ENCODE measurements at places on chromosomes 11 and 22.

GRCh38 chr22:26894362-26894761 lies 237.0 kb downstream of the MIAT start:
- no peak for DNase-seq

DNA sequence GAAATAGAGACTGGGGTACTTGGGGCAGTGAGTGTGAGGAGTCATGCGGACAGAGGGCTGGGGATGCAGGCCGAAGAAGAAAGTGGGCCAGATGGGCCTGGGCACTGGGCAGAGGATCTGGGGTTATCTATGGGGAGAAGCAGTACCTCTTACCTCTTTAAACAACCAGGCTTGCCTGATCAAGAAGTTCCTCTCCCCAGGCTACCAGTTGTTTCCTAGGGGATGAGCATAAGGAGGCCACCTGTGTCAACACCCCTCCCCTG lies 98.4 kb upstream of the PITPNB start:
- DNase-seq, result no peak

DNA sequence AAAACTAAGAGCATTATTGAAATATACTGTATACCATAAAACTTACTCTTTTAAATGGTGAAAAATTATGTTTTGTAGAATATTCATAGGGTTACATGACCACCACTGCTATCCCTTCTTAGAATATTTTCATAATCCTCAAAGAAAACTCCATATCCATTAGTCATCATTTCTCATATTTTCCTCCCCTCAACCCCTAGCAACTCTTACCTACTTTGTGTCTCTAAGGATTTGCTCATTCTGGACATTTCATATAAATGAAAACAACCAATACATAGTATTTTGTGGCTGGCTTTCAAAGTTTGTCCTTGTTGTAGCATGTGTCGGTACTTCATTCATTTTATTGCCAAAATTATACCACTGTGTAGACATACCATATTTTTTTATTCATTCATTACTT lies 863.8 kb downstream of the KCNA4 start:
- no peak for DNase-seq

DNA sequence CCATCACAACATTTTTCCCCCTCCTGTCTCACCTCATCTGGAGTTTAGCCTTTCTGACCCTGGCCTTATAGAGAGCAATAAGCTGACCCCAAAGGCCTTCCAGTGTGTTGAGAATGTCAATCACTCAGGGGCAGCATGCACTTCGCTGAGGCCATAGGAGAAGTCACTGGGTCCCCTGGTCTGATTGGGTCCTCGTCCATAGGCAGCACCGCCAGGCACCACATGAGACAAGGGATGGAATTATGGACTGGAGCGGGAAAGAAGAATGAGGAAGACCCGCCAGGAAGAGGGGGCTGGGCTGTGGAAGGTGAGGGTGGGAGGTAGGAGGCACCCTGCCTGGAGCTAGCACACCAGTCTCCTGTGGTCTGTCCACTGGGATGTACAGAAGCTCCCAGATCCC lies 72.9 kb downstream of the DSCAML1 start:
- no peak for DNase-seq

- no peak for DNase-seq
These were observed 30.7 kb downstream of the PRR5L start for GRCh38 chr11:36326524-36327419.

DNA sequence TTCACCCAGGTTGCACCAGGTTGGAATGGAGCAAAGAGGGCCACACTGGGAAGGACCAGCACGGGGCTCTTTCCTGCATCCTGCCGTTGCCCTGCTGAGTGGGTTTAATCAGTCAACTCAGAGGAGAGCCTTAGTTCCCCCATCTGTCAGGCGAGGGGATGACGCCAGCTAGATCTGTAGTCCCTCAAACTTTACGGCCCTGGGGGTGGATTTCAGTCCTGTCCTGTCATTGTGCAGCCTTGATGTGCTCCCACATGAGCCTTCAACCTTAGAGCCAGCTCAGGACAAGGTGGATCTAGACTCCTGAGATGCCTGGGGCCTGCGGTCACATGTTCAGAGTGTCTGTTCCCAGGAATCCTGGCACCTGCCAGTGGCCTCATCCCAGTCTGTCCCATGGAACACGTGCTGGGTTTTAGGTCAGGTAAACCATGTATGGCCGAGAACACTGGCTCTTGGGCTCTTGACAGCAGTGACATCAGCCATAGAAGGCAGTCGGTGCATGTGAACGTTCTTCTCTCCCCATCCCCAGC lies 104.3 kb downstream of the BCR start:
- DNase-seq, result no peak

GRCh38 chr11:75472081-75472732 lies 39.2 kb upstream of the KLHL35 start:
- DNase-seq, result no peak

GRCh38 chr11:61129639-61130523 lies 27.6 kb downstream of the CD5 start:
- DNase-seq, result peak; percentile 100

DNA sequence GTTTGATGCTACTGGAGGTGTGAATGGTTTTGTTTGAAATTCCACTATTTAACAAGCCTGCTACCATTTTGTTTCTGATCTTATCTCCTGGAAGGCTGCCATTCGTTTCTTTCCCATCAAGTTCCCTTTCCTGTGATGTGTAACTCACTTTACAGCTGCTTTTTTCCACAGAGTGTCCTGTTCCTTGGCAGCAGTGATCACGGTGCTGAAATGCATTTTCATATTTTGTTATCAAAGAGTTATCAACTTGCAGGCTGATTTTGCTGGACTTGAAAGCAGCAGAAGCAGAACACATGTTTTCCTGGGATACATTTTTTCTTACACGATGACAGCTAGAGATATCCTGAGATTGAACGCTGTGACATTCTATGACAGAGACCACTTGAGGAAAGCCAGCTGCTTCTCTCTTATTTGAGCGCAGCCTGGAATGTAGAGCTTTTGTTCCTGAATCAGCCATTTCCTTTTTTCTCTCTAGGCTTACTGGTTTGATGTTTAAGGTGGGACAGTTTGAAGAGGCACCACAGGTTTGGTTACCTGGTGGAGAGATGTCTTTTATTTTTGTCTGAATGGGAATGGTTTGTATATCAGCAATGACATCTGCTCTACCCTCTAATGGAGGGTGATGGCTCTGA lies 34.7 kb downstream of the PRR14L start:
- DNase-seq, result no peak

DNA sequence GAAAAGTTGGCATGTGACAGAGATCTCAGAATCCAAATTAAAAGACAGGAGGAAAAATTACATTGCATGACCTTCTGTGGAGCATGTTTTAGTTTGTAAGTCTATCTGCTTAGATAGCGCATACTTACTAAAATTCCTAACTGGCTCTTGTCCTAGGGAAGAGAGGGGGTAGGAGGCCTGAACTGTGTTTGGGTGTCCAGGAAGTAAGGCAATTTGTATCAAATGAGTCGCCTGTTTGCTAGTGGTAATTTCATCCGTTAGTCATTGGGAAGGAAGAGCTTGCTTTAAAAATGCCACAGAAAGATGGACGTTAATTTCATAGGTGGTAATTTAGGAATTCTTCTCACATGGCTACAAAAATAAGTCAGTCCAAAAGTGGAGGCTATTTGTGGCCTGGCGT lies 18.5 kb downstream of the GRK3 start:
- DNase-seq, result no peak

DNA sequence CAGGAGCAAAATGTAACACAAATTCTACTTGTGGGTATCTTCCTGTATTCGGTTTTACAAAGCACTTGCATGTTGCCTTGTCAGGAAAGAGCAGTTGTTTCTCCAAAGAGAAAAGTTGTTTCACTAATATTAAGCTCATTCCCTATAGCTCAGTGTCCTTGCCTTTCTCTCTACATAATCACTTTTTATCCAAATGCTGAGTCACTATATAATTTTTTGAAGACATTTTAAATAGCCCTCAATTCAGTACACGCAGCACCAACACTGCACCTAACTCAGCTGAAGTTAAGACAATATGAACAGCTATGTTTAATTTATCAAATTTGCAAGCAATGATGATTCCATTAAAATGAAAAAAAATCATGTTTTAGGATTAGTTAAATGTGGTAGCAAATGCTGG lies 14.5 kb upstream of the MRTFA start:
- no peak for DNase-seq

DNA sequence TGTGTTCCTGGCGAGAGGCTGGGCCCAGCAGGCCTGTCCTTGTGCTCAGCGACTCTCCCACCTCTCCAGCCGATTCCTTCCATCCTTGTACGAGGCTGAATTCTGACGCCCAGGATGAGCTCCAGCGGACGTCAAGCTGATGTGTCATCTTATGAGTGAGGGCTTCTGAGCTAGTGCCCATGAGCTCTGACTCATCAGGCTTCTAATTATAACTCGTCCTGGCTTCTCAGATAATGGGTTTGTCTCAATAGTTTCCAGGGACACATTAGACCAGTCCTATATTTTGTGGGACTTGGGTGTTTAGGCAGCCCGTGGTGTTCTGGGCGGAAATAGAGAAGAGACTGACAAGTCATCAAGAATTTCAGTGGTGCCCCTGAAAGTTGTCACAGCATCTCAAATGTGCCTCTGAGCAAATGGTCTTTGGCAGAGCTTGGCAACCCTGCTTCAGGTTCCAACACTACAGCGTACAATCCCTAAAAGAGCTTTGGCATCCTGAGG lies 108.2 kb upstream of the CD44 start:
- no peak for DNase-seq

- DNase-seq, result no peak
These were observed 8.8 kb downstream of the ATP5MG start for GRCh38 chr11:118410055-118410745.

- DNase-seq, result peak; percentile 75
These were observed 632 bp downstream of the AP5B1 start for GRCh38 chr11:65779919-65780769.

DNA sequence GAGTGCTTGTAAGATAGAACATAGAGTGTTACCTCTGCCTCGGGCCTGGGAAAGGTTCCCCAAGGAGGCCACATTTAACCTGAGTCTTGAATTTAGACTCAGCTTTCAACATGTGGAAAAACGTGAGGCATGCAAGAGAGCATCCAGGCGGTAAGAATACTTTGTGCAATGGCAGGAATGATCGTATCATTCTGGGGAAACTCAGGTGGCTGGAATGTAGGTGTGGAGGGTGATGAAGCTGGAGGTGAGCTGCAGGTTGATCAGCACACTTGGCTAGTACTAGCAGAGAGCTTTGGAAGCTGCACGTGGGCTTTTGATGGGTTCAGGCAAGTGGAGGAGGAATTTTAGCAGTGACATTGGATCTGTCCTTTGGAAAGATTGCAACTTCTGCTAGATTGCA lies 270.3 kb upstream of the RAG2 start:
- no peak for DNase-seq

GRCh38 chr11:6206456-6207180 lies 1.3 kb downstream of the C11orf42 start:
- no peak for DNase-seq

GRCh38 chr11:14552089-14552488 lies 31.9 kb upstream of the PSMA1 start:
- no peak for DNase-seq

- DNase-seq, result no peak
These were observed 145.2 kb upstream of the TEAD1 start for GRCh38 chr11:12529041-12529440.

Measured in D721Med (cell line).